Purkinje cell (primary cell): ENCODE measurements at places on chromosomes 16 and 17. TPM values are rescaled to one million over a fixed set of nuclear protein-coding genes. Genes with fewer than 3 reads are reported as not detected.

Gene CX3CL1
- polyA plus RNA-seq: 15.3 and 16.5 TPM in 2 replicates

Gene KCNH4
- not detected in 2 replicates for polyA plus RNA-seq

Gene CA5A
- not detected in 2 replicates for polyA plus RNA-seq

Gene PPM1E
- polyA plus RNA-seq: 0.43 and 4.2 TPM in 2 replicates

Gene KRTAP17-1
- polyA plus RNA-seq: not detected in 2 replicates

Gene CHP2
- not detected in 2 replicates for polyA plus RNA-seq

Gene PPP1R1B
- 272 and 400 TPM in 2 replicates for polyA plus RNA-seq
